Osteocyte (in vitro differentiated cells): ENCODE measurements at places on chromosomes 1 and 21. TPM values are rescaled to one million over a fixed set of nuclear protein-coding genes. Genes with fewer than 3 reads are reported as not detected.

- DNase-seq = no peak
Observed at GRCh38 chr1:101154547-101154946, 82.3 kb upstream of the S1PR1 start.

- DNase-seq = no peak
Observed at GRCh38 chr1:31310198-31310597, 13.4 kb downstream of the ZCCHC17 start.

DNA sequence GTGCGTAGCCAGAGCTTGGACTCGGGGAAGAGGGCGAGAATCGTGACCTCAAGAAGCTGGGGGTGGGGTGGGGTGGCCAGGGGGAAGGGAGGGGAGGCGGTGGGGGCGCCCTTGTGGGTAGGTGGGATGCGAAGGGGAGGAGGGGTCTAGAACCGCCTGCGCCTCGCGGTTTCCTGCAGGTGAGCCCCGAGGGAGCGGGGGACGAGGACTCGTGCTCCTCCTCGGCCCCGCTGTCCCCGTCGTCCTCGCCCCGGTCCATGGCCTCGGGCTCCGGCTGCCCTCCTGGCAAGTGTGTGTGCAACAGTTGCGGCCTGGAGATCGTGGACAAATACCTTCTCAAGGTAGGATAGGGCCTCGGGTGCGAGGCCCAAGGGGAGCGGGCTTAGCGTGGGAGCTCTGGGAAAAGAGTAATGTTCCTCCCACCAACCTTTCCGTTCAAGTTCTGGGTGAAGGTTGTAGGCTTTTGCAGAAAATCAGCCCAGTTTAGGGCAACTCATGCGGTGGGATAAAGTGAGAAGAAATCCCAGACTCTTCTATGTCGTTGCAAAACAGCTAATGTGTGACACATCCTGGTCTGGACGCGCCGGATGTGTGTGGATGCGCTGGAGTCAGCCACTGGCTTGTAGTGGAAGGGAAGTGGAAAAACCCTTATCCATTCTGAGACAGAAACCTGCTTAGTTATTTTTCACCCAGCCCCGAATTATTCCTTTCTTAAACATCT, 2.9 kb downstream of the LHX8 start:
- DNase-seq = no peak

The SAMD13 gene
- total RNA-seq = 0.81 and 0.99 TPM in 2 replicates

The PLA2G2C gene
- not detected in 2 replicates for total RNA-seq

GRCh38 chr1:21616372-21616771, 52.8 kb downstream of the RAP1GAP start:
- DNase-seq = no peak

GRCh38 chr1:234114648-234115307, 210.3 kb downstream of the SLC35F3 start:
- no peak for DNase-seq

GRCh38 chr1:88544195-88544594, 139.9 kb upstream of the PKN2 start:
- no peak for DNase-seq

DNA sequence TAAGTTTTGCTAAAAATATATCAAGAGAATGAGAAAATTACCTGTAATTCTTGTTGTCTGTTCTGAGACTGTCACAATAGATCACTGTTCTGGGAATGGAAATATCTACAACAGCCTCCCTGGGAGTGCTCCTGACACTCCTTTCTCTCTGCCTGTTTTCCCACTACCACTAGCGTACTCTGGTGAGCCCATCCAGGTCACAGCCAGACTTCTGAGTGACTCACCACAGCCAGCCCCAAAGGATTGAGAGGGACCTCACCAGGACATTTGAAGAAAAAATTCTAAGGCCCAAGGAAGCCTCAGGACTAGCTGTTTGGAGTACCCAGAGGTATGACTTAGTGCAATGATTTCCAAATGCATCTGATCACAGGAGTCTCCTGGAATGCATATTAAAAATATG, 39.0 kb upstream of the TADA1 start:
- no peak for DNase-seq

The FCGR2B gene
- not detected in 2 replicates for total RNA-seq

DNA sequence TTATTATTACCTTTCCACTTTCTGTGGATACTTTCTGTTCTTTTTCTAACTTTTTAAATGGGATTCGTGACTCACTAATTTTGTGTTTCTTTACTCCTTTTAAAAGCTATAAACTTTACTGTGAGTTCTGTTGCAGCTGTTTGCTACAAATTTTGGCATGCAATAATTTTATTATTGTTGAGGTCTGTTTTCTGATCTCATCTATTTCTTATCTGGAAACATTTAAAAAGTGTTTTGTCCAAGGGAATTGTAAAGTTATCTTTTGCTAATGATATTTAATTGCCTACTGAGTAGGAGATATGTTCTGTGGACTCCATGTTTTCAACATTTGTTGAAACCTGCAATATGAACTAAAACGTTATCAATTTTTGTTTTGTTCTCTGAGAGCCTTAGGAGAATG, 138.1 kb upstream of the COL6A1 start:
- DNase-seq = no peak

The PLEKHG5 gene
- 33.0 and 34.9 TPM in 2 replicates for total RNA-seq

- no peak for DNase-seq
Observed at GRCh38 chr1:56417646-56418045, 161.7 kb downstream of the PLPP3 start.

The PTPRF gene
- total RNA-seq = 37.3 and 45.1 TPM in 2 replicates

GRCh38 chr1:29889776-29890175, 653.5 kb downstream of the PTPRU start:
- DNase-seq = no peak

GRCh38 chr1:192167911-192168700, 9.8 kb downstream of the RGS18 start:
- no peak for DNase-seq

GRCh38 chr1:92817986-92818764, 13.7 kb upstream of the RPL5 start:
- DNase-seq = no peak

GRCh38 chr1:167938080-167938636, 1.3 kb upstream of the MPC2 start:
- DNase-seq = no peak

The CD53 gene
- total RNA-seq = not detected in 2 replicates
